Activated CD8-positive, alpha-beta memory T cell treated with anti-CD3 and anti-CD28 coated beads for 48 hours (primary cell): ENCODE measurements at places on chromosomes 5 and 9.

- DNase-seq: no peak
Measured at GRCh38 chr5:173742432-173742816, 126.0 kb upstream of the BOD1 start.

DNA sequence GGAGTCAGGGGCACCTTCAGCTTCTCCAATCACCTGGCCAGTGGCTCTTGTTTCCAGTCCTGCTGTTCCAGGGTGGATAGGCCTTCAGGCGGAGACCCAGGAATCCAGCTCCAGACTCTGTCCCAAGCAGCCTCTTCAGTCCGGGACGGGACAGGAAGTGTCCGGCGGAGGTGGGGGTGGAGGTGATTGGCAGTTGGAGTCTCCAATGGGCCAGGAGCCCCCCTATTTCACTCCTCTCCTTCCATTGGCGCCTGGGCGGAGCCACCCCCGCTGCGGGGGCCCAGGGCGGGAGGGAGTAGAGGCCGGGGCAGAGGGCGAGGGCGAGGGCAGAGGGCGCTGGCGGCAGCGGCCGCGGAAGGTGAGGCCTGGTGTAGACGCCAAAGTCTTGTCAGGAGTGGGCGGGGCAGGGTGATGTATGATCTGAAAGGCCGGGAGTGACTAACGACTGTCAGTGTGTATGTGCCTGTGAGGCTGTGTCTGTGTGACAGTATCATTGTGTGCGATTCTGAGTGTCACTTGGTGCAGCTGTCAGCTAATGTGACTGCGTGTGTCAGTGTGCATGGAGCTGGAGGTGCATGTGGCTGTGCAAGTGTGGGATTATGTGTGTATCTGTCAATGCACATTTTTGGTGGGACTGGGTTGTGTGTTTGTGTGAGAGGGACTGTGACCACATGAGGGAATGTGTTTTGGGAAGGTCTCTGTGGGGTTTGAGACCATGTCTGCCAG is at the start of gene IL11RA:
Gene IL11RA (plus strand): TSS at position 310 of the 726 bp plus-strand sequence. CDS start 3,033 bp downstream, outside the sequence.
- no peak for DNase-seq

- no peak for DNase-seq
Measured at GRCh38 chr9:132443951-132444607, 34.1 kb downstream of the CFAP77 start.

DNA sequence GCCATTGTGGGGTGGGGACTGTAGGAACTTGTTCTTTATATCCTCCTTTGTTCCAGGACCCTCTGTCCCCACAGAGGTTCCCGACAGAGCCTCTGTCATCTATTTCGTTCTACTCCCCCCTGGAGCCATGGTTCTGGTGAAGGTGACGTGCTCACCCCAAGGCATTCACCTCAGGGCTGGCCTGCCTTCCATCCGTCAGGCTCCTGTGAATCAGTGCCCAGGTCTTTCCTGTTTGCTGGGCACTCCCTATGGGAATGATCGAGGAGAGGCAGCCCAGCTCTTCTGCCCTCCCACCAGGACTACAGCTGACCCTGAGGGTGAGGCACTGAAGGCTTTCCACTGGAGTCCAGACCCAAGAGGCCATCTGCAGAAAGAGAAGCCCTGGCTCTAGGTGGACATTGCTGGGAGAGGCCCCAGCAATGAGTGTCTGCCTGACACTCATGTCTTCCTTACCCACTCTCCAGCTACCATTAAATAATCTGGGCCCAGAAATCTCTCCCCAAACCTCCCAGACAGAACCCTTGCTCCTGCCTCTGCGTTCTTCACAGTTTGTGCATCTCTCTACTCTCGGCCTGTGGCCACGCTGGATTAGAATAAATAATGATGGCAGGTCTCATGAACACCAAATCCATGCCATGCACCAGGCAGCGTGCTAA is 214.2 kb downstream of the FSTL4 start:
- no peak for DNase-seq

DNA sequence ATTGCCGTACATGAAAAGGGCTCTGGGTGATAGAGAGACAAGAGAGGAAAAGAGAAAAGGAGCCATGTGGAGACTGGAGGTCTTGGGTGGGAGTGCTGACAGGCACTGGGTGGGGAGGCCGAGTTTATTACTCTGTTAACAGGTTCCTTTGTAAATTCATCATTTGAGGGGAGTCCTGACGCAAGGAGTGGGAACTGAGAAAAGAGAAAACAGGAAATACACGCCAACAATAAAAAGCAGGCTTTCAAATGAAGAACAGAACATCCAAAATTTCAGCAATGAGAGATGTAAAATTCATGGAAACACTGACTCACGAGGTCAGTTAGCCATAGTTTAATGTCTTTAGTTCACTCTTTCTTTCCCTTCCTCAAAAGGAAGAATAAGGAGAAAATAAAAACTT is 342.8 kb downstream of the TMEM167A start:
- no peak for DNase-seq

- no peak for DNase-seq
Measured at GRCh38 chr9:120937127-120937526, 10.5 kb upstream of the TRAF1 start.

- DNase-seq: no peak
Measured at GRCh38 chr5:149117970-149118369, 23.3 kb upstream of the ABLIM3 start.

GRCh38 chr5:39518516-39518915 is 93.7 kb upstream of the DAB2 start:
- no peak for DNase-seq

DNA sequence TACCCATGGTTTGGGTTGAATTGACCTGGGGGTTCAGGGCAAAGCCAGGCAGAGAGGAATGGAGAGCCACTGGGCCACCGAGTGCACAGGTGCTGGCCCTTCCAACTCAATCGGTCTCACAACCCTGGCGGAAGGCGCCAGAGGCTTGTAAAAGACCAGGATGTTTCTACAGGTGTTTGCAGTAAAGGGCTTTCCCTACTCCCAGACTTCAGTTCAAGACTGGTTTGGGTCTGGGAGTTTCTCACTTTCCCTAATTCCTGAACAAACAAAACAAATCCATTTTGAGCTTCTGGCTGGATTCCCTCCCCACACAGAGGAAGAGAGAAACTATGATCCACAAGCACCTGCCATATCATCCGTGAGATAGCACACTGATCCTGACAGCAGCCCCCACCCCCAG is 125.2 kb upstream of the KLF4 start:
- DNase-seq: no peak

DNA sequence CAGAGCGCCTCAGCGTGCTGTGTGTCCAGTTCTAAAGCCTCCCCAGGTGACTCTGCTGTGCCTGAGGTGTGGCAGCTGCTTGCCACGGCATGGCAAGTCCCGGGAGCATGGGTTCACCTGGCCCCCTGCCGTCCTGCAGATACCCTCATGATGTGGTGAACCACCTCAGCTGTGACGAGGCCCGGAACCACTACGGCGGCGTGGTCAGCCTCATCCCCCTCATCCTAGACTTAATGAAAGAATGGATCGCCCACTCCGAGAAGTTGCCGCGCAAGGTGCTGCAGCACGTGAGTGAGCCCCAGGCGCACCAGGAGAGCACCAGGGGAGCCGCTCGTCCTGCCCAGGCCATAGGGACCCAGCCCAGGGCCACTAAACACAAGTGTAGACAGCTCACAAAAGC is 9.5 kb downstream of the SPACA9 start:
- no peak for DNase-seq

- no peak for DNase-seq
Measured at GRCh38 chr9:18317896-18318295, 156.1 kb upstream of the ADAMTSL1 start.

DNA sequence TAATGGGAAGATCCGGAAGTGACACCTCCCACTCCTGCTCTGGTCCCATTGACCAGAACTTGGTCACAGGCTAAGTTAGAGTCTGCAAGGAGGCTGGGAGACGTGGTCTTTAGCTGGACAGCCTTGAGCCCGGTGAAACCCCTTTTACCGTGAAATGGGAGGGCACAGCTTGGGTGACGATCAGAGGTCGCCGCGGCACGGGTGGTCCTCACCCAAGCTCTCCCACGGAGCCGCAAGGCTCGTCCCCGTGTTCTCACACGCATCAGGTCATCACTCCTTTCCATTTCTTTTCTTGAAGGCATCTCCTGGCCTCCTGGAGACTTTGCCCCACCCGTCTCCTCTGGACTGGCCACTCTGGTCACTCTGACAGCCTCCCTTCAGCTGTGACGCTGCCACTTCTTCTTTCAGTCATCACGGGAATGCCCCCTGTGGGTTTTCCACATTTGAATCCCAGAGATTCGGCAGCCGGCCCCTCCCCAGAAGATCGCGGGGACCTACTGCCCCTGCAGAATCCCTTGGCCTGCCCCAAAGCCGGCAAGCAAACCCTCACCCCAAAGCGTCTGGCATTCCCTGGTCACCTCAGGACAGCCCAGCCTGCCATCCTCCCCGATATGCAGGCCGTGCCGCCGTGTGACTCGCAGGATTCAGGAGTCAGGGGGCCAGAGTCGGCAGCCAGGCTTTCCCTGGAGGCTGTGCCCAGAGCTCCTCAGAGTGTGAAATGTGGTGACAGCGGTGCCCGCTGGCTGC is 18.9 kb upstream of the EGFL7 start:
- no peak for DNase-seq

DNA sequence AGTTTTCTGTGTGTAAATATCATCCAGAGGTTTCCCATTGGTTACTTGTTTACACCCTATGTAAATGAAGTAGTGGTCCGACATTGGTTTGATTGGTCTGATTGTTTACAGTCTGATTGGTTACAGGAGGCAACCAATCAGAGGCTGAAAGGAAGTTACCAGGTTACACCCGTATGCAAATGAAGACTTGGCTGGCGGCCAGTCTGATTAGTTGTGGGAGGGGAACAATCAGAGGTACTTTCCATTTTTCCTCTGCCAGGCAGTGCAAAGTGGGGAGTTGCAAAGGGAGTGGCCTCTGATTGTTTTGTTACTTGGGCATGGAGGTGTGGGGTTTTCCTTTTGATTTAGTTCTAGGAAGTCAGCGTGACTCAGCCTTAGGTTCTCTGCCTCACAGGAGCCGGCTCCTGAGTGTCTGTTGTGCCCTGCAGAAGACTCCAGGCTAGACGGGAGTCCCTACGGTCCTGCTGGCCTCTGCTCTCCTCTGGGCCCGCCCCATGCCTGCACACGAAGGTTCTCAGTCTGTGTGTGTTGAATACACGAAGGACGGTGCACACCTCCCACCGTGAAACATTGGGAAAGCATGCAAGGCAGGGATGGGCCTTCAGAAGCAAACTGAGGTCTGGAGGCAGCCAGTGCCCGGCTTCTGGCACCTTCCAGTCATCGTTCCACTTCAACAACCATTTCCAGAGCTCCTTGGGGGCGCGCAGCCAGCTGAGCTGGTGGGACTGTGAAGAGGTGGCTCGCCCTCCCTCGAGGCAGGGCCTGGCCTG is 42.9 kb downstream of the OLFM1 start:
- DNase-seq: peak; percentile 11

DNA sequence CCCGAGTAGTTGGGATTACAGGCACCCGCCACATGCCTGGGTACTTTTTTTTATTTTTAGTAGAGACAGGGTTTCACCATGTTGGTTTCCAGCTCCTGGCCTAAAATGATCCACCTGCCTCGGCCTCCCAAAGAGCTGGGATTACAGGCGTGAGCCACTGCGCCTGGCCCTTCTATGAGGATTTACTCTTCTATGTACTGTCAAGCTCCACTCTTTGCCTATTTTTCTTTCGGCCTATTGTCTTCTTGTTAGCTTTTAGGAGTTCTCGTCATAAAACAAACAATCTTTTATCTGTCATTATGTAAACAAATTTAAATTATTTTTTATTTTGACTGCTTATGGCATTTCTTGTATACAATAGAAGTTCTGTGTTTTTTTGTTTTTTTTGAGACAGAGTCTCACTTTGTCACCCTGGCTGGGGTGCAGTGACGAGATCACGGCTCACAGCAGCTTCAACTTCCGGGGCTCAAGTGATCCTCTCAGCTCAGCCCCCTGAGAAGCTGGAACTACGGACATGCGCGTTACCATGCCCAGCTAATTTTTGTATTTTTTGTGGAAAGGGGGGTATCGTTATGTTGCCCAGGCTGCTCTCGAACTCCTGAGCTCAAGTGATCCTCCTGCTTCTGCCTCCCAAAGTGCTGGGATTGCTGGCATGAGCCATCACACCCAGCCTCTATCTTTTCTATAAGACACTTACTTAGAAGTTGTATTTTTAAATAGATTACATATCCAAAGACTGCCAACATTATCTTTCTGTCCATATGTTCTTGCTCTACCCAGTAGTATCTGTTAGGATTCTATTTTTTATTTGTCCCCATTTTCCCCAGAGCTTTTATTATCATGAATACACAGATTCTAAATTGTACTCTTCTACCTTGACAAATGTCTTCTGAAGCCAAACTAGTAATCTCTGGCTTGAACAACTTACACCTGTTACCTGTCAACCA is 29.2 kb downstream of the CSNK1A1 start:
- DNase-seq: no peak

GRCh38 chr9:81225596-81225995 is 463.8 kb downstream of the TLE1 start:
- no peak for DNase-seq

DNA sequence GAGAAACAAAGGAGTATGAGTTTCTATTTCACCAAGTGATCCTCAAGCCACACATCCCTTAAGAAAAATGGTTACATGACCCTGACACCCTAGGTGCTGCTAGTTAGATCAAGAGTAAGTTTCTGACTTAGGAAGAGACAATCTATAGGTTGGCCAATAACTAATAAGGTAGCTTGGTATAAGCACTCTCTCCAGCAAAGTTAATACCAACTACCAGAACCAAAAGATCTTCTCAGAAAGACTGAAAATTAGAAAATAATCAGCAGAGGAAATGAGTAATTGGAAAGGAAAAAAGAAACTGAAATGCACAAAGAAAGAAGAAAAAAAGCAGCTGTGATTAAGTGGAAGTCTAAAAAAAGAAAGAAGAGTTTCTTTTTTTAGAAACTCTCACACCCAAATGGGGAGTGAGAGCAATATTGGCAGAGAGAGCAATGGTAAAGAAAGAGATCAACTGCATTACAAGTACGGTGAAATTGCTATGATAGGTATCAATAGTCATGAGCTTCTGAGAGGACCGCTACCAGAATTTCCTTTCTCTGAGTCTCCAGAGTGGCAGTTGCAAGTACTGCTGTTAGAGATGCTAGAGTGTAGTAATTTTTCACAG is 195.5 kb downstream of the TMEM167A start:
- no peak for DNase-seq

GRCh38 chr9:93587651-93588347 is 11.4 kb downstream of the PHF2 start:
- no peak for DNase-seq

GRCh38 chr9:104386425-104387069 is 117.5 kb upstream of the OR13F1 start:
- DNase-seq: no peak

DNA sequence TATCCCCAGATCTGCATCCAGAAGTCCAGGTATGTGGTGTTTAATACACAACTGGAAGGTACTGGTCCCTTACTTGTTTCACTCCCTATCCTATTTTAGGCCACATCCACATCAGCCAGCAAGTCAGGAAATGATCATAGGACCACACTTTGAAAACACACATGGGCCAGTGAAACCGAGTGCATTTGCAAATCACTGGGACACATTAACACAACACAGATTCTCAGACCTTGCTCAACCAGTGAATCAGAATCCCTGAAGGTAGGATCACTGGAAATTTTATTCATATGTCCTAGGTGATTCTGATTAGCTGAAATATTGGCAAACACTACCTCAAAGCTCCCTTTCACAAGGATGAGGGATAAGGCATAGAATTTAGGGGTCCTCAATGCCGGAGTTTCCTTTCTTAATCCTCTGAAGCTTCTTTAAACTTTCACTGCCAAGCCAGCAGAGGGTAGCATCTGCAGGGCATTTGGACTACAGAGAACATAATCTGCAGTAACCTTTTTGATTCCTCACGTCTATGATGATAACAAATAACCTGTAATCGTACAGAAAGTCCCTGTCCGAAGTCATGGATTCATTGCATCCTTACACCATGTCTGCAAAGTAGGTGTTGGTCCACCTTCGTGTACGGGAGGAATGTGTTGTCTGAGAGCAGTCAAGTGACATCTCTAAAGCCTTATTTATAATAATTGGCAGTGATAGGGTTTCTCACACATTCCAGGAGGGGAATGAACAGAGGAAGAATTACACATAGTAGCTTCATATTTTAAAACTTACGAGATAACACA is 11.0 kb upstream of the ABLIM3 start:
- DNase-seq: no peak
